Amniotic stem cell (primary cell): ENCODE measurements at places on chromosomes 2 and 18.

DNA sequence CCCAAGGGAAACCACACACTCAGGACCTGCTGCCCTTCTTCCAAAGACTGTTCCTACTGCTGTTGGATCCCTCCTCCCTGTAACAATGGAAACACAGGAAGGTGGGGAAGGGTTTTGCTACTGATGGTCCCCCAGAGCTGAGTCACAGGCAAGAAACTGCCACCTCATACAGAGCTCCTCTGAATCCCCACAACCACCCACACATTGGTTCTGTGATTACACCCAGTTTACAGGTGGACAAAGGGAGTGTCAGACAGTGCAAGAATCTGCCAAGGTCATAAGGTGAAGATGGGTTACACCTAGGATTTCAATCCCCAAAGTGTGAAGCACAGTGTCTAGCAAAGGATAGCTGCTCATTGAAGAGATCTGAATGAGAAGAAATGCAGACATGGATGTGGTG is 141.7 kb upstream of the LMAN1 start:
- DNase-seq, result no peak

GRCh38 chr2:214737188-214737587 is 72.3 kb downstream of the BARD1 start:
- no peak for DNase-seq

- no peak for DNase-seq
Measured at GRCh38 chr2:4914036-4914435, 778.1 kb upstream of the SOX11 start.

DNA sequence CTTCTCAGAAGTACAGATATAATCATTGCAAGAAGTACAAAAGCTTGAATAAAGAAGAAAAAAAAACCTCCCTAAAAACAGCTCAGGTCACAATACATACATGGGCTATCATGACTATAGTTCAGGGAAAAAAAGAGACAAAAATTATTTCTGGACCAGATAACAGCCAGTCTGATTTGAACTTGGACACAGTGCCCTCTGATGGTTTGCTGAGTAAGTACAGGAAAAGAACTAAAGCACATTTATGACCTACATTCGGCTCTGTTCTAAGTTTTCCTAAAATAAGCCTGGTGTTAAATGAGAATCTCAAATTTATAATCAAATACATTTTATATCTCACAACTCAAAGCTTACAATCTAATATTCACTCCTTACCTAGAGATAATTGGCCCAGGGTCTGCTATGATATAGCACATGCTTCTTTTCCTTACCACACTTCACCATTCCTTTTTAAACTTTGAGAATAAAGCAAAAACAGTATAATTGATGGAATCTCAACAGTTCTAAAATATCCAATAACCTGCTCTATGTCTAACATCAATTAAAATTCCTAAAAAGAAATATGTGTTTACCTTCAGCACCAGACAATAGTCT is 81.1 kb downstream of the RAPH1 start:
- DNase-seq, result peak; percentile 34

DNA sequence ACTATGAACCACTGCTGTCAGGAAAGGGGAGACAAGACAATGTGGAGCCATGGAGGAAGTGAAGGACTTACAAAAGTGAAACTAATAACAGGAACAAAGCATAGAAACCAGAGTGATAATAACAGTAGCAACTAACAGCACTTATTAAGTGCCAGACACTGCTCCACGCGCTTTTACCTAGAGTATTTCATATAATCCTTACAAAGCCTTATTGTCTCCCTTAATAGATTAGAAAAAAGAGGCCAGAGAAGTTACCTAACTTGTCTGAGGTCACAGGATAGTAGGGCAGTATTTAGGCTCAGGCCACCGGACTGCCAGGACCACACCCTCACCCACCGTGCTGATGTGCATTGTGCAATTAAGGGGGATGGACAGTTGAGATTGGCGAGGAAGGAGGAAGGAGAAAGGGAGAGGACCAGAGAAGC is 98.6 kb upstream of the NFU1 start:
- DNase-seq, result no peak

DNA sequence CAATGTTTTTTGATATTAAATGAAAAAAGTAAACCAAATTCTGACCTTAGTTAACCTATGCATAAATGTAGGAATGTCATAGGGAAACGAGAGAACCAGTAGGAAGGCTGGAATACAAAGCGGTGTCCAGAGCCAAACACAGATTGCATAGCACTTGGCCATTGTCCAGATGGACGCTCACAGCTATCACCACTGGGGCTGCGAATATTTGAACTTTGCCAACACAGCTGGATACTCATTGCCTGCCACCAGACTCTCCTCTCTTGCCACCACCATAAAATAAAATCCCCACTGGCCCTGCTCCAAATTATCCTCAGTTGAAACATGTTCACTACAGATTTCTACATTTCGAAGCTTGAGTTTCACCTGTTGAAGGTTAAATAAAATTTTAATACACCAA is 159.3 kb upstream of the GULP1 start:
- DNase-seq, result no peak
